ENCODE measurements at places on chromosomes 7 and 10. TPM values are rescaled to one million over a fixed set of nuclear protein-coding genes. Genes with fewer than 3 reads are reported as not detected.
A peak's percentile ranks its signal among the peaks of the same experiment; 100 is the strongest.

The SLC29A4 gene
- 0.72 TPM for total RNA-seq

The C10orf62 gene
- total RNA-seq = not detected

The CYP26C1 gene
- 0.08 TPM for total RNA-seq

The GDF2 gene
- total RNA-seq = not detected

The PPA1 gene
- total RNA-seq = 254 TPM

The EPO gene
- not detected for total RNA-seq

DNA sequence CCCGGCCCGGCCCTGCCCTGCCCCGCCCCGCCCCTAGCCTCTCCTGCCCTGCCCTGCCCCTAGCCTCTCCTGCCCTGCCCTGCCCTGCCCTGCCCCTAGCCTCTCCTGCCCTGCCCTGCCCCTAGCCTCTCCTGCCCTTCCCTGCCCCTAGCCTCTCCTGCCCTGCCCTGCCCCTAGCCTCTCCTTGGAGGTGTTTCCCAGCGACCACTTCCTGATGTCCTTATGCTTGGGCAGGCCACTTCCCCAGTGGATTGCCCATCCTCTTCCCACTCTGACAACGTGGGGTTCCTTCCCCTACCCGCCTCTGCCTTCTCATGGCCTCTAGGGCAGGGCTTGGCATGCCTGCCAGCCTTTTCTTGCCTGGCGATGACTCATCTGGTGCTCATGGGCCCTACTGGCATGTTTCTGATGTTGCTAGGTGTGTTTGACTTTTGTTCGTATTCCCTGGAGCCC lies 21.2 kb downstream of the PRXL2A start:
- DNase-seq = no peak

DNA sequence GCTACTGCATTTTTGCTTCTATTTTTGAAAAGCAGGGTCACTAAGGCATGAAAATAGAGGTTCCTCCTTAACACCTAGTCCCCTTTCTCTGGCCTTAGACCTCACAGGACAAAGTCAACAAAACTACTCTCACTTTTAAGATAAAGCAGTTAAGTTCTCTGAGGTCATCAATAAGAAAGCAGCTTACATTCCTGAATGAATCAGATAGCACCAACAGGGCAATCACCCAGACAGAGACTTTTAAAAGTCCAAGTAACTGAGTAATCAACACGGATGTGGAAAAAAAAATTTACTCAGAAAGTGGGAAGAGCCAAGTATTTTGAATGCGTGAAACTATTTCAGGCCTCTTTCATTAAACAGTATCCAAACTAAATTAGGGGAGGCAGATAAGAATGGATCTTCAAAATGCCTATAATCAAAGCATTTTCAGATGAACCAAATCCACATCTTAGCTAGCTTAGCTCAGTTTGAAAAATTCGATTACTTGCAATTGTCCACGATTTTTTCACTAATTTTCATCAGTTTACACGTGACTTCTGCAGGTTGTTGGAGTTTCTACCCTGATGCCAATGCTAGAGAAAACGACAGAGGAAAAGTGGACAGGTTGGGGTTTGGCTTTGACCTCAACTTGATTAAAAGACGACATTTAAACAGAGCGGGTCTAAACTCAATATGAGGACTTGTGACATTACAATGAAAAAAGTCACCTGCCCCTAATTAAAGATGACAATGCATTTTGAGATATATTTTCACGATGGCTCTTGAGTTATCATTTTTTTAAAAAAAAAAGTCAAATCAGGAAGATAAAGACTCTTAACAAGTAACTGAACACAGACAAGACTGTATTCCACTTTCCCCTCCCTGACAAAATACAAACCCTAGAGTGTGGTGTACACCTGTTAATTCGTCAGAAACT lies 1.6 kb downstream of the BEND7 start:
- no peak for DNase-seq

GRCh38 chr10:1603181-1603580 lies 134.1 kb downstream of the ADARB2 start:
- no peak for DNase-seq

- no peak for DNase-seq
Observed at GRCh38 chr10:3871424-3871996, 86.5 kb upstream of the KLF6 start.

- no peak for DNase-seq
Observed at GRCh38 chr7:155741082-155741481, 71.2 kb downstream of the SHH start.

- DNase-seq = no peak
Observed at GRCh38 chr7:98753989-98754479, 115.8 kb downstream of the TMEM130 start.

DNA sequence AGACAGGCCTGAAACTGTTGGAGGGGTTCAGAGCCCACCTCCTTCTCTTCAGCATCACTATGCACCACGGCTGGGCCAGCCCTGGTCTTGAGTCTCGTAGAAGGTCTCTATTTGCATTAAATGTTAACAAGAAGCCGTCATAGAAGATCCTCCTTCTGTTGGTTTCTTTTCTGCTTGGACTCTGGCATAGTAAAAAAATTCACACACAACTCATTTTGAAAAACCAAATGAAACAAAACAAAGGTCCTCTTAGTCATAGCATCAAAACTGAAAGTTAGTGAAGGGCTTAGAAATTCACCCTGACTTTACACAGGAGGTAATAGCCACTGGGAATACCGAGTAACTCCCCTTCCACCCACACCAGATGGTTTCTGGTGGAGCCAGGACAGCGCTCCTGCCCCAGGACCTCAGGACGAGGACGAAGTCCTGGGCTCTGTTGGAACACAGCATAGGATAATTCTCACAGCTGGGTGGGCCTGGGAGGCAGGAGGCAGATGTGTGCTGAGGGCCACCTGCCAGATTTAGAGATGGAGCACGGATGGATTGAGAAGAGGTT lies 248.4 kb upstream of the KLF6 start:
- DNase-seq = peak; percentile 67

DNA sequence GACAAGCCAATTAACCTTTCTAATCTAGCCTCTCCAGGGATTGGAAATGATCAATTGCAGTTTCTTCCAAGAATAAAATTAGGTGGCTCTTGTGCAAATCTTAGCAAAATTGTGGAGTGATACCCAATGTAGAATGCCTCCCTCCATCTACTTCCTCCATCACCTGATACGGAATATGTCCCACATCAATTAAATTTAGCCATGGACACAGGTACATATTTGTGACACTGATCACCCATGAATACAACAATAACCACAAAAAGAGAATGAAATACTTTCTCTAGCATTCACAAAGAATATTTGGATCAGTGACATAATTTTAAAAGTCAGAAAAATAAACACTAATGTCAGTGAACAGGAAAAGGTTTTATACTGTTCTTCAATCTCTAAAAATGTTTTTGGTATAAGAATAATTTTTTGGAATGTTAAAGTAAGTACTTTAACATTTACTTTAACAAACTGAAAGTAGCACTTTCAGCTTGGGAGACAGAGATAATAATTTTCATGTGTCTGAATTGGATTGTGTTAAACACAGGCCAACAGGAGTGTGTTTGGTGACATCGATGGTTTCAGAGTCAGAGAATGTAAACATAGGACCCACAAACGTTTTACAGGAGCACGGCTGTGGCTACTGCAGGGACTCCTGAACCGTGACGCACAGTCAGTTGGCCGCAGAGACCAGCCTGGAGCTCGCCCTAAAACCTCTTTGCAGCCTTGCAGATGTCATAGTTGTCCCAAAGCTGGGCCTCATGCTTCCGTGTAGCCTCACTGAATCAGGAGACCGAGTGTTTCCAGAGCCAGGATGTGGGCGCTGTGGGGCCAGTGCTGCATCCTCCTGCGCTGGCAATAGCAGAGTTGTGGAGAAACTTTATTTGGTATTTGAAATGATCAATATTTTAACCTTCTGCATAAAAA lies 7.2 kb downstream of the RBM20 start:
- no peak for DNase-seq

DNA sequence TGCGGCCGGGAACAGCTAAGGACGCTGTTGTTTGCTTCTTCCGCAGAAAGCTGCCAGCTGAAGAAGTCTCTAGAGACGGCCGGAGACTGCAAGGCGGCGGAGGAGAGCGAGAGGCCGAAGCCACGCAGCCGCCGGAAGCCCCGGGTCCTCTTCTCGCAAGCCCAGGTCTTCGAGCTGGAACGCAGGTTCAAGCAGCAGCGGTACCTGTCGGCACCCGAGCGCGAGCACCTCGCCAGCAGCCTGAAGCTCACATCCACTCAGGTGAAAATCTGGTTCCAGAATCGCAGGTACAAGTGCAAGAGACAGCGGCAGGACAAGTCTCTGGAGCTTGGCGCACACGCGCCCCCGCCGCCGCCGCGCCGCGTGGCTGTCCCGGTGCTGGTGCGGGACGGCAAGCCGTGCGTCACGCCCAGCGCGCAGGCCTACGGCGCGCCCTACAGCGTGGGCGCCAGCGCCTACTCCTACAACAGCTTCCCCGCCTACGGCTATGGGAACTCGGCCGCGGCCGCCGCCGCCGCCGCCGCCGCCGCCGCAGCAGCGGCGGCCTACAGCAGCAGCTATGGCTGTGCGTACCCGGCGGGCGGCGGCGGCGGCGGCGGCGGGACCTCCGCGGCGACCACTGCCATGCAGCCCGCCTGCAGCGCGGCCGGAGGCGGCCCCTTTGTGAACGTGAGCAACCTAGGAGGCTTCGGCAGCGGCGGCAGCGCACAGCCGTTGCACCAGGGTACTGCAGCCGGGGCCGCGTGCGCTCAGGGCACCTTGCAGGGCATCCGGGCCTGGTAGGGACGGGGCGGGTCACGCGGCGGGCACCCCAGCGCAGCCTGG lies 2.4 kb downstream of the NKX2-3 start:
- no peak for DNase-seq

DNA sequence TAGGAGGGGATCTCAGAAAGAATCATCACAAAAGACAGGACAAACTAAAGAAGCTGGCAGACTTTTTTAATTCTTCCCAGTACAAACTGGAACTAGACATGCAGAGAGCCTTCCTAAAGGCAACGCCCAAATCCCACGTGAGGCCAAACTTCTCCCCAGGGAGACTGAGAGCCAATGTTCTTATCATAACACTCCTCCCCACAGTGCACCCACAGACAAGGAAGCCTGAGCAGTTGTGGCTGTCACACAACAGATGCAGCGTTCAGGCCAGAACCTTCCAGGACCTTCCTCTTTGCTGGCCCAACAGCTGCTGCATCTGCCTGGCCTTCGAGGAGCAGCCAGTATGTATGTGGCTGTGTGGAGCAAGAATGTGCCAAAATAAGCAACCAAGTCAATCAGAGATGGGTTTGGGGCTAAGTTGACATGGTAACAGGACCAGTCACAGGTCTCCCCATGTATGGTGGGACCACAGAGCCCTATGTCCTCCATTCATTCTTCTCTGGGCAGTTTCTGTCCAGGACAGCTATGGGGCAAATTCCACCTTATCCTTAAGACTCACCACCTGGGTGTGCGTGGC lies 34.9 kb downstream of the SRPK2 start:
- DNase-seq = no peak

DNA sequence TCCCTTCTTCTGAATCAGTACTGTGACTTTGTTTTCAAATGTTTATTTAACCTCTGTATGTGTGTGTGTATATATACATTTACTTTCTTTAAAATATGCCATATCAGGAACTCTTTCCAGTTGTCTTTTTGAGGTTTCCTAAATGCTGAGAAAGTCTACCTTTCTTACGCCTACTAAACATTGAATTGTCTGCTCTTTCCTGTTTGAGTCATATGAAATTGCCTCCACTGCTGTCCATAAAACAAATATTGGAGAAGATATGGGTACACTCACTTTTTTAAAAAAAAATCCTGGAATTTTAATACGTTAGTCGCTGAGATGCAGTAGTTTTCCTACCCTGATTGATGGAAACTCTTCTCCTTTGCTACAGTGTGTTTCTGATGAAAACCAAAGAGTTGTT lies 298.7 kb upstream of the TEX47 start:
- no peak for DNase-seq

- DNase-seq = no peak
Observed at GRCh38 chr7:3239291-3239691, 61.8 kb upstream of the SDK1 start.

- DNase-seq = no peak
Observed at GRCh38 chr10:51416494-51416893, 282.9 kb downstream of the CSTF2T start.

DNA sequence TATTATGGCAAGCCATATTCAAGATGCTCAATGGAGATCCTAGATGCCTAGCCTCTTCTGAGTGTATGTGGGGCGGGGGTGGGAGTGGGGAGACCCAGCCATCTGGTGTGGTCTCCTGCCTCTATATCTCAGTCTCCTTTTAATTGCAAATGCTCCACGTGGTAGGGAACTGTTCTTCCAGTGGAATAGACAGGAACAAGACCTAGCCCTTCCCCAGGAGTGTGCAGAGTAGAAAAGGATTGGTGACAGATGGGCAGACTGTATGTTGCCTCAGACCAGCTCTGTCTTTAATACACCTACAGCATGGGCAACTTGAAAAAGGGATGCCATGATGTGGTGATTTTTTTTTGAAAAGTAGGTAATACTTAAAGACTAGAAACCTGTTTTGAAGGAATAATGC lies 12.6 kb downstream of the CYP3A5 start:
- no peak for DNase-seq

DNA sequence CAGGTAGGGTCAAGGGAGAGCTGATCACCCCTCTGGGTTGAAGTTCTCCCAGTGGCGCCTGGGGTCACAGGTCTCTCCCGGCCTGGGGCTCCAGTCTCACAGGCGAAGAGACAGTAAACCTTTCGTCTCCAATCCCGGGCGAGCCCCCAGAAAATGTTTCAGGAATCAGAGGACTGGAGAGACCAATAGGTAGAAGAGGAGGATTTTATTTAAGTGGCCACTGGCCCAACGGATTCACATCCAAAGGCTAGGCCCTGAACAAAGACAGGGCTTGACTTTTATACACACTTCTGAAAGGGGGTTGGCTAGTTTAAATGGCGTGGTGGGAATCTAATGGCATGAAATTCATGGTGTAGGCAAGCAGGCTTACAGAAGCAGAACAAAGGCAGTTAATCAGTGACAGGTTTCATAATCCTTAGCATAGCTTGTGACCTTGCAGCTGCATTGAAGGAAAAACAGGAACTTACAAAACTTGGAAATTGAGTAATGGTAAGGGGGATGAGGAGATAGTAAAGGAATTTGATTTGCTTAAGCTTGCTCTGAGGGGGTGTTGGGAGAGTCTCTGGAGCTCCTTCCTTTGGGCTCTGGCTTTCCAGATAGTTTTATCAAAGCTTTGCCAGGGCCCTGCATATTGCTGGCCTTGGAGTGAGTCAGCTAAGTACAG lies 105.5 kb downstream of the TRIM24 start:
- DNase-seq = no peak

DNA sequence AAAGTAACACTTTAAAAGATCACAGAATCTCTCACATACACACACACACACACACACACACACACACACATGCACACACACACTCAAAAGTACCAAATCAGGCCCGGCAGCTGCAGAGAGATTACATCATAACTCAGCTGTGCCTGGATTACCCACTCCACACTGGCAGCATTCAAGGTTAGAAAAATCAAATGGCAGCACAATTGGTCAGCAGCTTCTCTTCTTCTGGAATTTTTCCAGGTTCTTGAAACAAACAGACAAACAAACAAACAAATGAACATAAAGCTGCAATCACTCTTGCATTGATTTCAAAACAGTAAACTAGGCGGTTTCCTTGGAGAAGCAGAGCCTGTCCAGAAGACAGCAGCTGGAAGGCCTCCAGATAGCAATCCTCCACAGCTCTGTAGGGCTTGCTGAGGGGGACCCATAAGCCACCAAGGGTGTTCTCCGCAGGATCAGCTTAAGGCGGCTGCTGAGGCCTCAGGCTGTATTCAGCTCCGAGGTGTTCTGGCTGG lies 24.5 kb upstream of the FAM133B start:
- no peak for DNase-seq

- no peak for DNase-seq
Observed at GRCh38 chr7:149729586-149729982, 43.8 kb downstream of the ZNF467 start.
